ENCODE measurements at places on chromosomes 3 and 15.

GRCh38 chr15:58410353-58410752 lies 21.4 kb upstream of the LIPC start:
- no peak for DNase-seq

- no peak for DNase-seq
Observed at GRCh38 chr3:55282994-55283393, 204.1 kb downstream of the WNT5A start.

- no peak for DNase-seq
Observed at GRCh38 chr3:32882603-32883025, 64.8 kb downstream of the TRIM71 start.

DNA sequence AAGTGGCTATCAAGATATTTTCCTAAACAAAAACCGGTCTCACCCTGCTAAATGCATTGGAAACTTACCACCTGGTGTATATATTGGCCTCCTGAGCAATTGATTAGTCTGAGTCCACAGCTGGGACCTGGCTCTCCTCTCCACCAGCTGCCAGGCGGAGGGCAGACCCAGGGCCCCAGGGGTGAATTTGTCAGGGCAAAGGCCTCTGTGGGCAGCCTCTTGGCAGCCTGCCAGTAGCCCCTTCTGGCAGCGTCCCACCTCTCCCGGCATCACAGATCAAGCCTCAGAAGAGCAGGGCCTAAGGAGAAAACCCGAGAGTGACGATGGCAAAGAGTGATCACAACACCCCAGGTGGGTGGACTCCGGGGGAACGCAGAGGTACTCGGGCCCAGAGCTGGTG lies 43.0 kb upstream of the IDH2 start:
- no peak for DNase-seq

Data from NCI-H1417 treated with DMSO at 0.1 percent for 48 hours (cell line).